ENCODE measurements at places on chromosomes 4 and X. TPM values are rescaled to one million over a fixed set of nuclear protein-coding genes. Genes with fewer than 3 reads are reported as not detected.

Gene GLOD5
- not detected for total RNA-seq

Gene MUC7
- total RNA-seq = not detected

Gene HMGN5
- 1.4 TPM for total RNA-seq

Gene ZNF275
- total RNA-seq = 17.4 TPM

Gene SRPX2
- total RNA-seq = not detected
